ENCODE measurements at places on chromosomes 11 and 22.

DNA sequence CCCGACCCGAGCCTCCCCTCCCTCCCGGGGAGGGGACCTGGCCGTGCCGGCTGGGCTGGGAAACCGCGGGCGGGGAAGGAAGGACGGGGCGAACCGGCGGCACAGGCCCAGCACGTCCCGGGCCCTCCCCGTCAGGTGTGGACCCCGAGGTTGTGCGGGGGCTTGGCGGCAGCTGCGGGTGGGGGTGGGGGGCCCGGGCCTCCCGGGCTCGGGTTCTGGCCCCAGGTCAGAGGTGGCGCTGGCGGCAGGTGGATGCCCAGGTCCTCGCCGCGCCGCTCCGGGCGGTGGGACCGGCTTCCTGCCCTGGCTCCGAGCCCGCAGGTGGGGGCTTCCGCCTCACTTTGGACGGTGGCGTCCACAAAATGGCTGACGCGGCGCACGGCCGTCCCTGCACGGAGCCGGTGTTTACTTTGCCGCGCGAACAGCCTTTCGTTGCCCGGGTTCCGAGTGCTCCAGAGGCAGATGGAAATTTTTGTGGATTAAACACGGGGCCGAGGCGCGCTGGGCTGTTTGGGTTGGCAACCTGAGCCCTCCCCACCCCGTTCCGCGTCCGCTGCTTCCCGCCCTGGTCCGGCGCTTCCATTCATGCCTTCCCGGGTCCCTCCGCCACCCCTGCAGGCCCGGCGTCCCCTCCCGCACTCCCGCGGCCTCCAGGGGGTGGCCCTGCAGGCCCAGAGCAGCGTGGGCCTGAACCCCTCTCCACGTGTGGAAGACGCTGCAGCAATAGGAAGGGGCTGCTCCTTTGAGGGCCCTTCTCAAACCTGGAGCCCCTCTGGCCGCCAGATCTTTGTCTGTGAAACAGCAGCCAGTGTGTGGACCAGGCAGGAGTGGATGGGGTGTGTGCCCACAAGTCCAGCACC, 92.0 kb upstream of the KCNQ1OT1 start:
- DNase-seq = no peak

GRCh38 chr11:111476366-111476765, 35.8 kb downstream of the BTG4 start:
- no peak for DNase-seq

DNA sequence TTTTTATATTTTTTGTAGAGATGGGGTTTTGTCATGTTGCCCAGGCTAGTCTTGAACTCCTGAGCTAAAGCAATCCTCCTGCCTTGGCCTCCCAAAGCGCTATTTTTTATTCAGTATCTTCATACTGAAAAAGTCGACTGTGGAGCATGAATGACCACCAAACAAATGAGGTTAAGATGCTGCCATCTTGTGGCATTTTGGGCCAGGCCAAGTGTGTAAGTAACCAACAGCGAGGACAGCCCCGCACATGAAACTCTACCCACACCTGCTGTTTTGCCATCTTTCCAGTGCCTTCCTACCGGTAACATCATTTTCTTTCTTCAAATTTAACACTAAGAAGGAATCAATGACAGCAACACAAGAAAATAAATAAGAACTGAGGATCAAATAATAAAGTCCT, 32.2 kb upstream of the AQP11 start:
- DNase-seq = no peak

- no peak for DNase-seq
Observed at GRCh38 chr11:16239141-16240105, 116.9 kb downstream of the SOX6 start.

- DNase-seq = no peak
Observed at GRCh38 chr11:5631969-5632635, 7.3 kb downstream of the TRIM34 start.

GRCh38 chr11:78961247-78961646, 386.6 kb upstream of the NARS2 start:
- no peak for DNase-seq

DNA sequence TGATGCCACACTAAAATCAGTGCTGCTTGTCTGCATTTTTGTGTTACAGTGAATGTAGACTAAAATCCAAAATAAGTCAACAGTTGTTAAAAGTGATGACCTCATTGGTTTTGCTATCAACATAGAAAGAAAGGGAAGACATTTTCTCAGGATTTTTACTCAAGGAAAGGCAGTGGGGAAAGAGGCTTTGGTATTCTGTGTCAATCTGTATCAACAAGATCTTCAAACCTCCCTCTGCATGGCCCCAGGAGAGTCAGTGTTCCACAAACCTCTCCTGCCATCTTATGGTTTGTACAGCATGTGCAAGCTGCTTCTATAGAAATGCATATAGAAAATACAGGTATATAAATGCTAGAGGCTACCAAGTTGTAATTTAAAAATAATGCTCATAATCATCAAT, 13.8 kb upstream of the OR51M1 start:
- DNase-seq = no peak

GRCh38 chr22:26701323-26701722, 43.9 kb downstream of the MIAT start:
- no peak for DNase-seq

- DNase-seq = no peak
Observed at GRCh38 chr11:75356613-75357012, 5.2 kb upstream of the ARRB1 start.

- DNase-seq = no peak
Observed at GRCh38 chr11:1893581-1894359, 2.1 kb upstream of the PRR33 start.

- no peak for DNase-seq
Observed at GRCh38 chr22:47052236-47053012, 290.0 kb downstream of the TBC1D22A start.

All from progenitor cell of endocrine pancreas (in vitro differentiated cells).